Thymus (tissue), 14 donors: ENCODE measurements at places on chromosomes 16 and 17. TPM values are rescaled to one million over a fixed set of nuclear protein-coding genes. Genes with fewer than 3 reads are reported as not detected.

- DNase-seq = no peak
Observed at GRCh38 chr17:75685499-75685898, 18.4 kb downstream of the SAP30BP start.

- no peak for DNase-seq
Observed at GRCh38 chr16:50609049-50609448, 60.9 kb downstream of the NKD1 start.

DNA sequence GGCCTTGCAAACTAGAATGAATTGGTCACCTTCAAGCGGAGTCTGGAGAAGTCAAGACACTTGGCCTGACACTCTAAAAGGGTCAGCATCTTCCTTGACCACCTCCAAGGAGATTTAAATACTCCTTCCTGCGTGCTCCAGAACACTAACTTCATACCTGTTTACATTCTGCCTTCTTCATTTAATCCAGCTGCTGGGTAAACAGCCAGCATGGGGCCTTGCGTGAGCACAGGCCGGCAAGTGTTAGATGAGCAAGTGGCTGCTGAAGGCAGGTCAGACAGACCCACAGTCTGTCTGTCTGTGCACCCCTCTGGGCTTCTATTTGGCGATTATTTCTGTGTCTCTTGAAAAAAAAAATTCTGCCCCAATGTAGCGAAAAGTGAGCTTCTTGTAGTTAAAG, 153.8 kb downstream of the MSI2 start:
- DNase-seq = no peak

- DNase-seq = no peak
Observed at GRCh38 chr16:67199808-67200198, 872 bp downstream of the ELMO3 start.

- DNase-seq = no peak
Observed at GRCh38 chr16:71837150-71837549, 8.6 kb upstream of the ATXN1L start.

DNA sequence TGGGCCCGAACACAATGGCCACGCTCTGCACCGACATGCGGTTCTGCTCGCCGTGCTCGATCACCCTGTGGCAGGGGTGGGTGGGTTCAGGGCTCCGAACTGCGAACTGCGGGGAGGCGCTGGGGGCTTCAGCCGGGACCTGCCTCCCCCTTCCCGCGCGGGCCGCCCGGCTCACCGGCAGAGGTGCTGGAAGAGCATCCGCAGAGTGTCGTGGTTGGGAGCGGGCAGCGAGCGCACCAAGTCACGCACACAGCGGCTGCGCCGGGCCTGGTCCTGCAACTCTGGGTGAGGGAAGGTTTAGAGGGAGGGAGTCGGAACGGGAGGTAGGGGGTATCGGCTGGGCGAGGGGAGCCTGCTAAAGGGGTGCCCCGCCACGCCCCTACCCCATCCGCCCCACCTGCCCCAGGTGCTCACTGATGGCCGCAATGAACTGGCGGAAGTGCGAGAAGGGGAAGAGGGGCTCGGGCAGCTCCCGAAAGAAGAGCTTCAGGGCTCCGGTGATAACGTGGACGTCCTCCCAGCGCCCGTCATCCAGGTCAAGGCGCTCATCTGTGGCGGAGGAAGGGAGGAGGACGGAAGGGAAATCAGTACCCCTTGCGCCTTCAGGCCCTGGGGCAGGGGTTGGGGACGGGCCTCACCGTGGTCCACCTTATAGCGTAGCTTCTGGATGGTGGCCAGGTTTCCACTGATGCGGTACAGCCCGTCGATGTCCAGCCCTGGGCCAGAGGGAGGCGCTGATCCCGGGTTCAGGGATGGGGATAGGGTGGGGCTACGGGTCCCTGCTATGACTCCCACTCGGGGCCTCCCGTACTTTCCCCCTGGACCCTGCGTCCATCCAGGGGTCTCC, 36.9 kb downstream of the ARHGAP27 start:
- DNase-seq = no peak

- DNase-seq = no peak
Observed at GRCh38 chr16:81787659-81788058, 8.6 kb downstream of the PLCG2 start.

DNA sequence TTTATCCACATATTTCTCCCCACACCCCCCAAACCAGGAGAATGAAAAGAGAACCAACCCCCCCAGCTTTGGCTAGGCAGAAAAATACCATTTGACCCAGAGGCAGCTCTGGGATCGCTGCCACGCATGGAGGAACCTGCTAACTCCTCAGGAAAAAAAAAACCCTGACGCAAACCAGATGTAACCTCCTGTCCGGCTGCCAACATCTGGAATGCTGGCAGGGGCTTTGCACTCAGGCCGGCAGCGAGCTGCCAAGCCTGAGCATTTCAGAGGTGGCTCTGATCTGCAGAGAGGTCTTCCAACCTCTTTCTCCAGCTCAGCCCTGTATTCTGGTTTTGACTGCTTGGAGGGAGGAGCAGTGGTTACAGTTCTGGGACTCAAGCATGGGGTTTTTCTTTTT, 8.2 kb downstream of the IGFBP4 start:
- no peak for DNase-seq

GRCh38 chr17:49218941-49219913, 8.7 kb downstream of the ABI3 start:
- DNase-seq = no peak

DNA sequence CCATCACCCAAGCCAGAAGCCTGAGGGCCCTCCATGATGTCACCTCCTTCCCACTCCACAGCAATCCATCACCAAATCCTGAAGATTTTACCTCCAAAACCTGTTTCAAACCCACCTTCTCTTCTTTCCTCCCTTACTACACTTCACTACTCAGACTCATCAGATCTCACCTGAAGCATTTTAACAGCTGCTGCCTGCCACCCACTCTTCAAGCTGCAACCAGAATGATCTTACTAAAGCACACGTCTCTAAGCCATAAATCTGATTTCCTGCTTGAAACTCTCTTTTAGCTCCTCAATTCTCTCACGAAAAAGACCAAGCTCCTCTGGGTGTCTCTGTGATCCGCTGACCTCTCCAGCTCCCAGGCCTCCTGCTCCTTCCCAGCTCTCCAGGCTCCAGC, 46.5 kb downstream of the CDK5R1 start:
- DNase-seq = no peak

- DNase-seq = no peak
Observed at GRCh38 chr16:4852221-4852872, 5.1 kb downstream of the UBN1 start.

GRCh38 chr17:17109907-17110306, 67.7 kb downstream of the MPRIP start:
- no peak for DNase-seq

- no peak for DNase-seq
Observed at GRCh38 chr16:3075523-3075915, 10.1 kb downstream of the IL32 start.

DNA sequence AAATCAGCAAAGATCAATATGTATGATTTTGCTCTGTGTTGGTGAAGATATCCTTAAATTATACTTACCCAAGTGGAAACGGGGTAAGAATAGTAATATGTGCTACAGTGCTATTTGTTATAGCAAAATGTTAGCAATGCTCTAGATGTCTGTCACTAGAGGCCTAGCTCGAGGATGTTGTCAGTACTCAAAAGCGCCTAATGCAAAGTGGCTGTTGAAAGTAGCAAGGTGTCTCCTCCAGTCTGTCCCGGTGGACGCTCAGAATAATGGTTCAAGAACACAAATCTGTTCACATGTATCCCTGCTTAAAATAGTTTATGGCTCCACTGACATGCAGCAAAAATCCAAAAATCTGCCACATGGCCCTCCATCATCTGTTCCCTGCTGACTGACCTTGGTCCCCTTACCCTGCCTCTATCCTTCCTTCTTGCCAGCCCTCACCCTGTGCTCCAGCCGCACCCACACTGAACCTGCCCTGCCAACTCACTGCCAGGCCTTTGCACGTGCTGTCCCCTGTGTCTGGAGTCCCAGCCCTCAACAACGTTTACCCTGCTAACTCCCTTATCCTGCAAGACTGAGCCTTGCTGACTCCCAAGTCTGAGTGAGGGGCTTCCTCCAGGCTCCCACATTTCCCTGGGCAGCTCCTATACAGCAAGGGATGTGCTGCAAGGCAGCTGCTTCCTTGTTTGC, 9.6 kb upstream of the RNF112 start:
- no peak for DNase-seq

DNA sequence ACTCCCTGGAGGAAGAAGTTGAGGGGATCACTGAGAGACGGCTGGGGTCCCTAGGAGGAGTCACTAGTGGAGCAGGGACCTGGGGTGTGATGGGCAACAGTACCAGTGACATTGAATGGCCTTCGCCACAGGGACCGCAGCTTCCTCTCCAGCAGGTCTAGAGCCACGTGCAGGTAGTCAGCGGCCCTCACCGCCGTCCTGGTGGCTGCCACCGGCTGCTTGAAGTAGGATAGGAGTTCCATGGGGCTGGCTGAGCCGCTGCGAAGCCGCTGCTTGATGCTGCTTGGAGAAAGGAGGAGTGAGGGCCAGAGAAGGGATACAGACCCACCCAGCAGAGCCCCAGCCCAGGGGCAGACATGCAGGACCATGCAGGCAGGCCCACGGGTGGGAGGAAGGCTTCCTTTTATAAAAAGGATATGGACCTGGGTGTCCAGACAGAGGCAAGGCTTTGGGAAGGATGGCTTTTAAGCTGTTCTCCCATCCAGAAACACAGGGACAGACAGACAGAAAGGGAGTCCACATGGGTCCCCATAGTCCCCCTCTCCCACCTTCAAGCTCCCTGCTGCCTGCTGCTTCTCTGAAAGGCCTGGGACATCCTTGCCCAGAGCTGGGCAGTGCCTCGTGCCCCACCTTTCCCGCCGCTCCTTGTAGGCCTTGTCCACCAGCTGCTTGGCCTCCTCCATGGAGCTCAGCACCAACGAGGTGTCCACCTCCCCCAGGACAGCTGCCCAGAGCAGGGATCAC, 827 bp downstream of the MPO start:
- DNase-seq = no peak

GRCh38 chr17:48433896-48434295, 3.9 kb upstream of the SKAP1 start:
- DNase-seq = no peak

The RNF222 gene
- not detected for total RNA-seq

The RAC3 gene
- 4.7 TPM for total RNA-seq

The CCL4L2 gene
- 11.8 TPM for total RNA-seq

The KRTAP9-4 gene
- total RNA-seq = not detected

The SLC12A3 gene
- total RNA-seq = 0.52 TPM

The WFDC1 gene
- total RNA-seq = 0.52 TPM

The OSGIN1 gene
- total RNA-seq = 0.42 TPM
